ENCODE measurements at places on chromosomes 1 and 21. TPM values are rescaled to one million over a fixed set of nuclear protein-coding genes. Genes with fewer than 3 reads are reported as not detected.

The ADCY10 gene
- 0.99 TPM for total RNA-seq

The TMOD4 gene
- total RNA-seq: 3.0 TPM

The HHIPL2 gene
- 0.39 TPM for total RNA-seq

The RNF186 gene
- not detected for total RNA-seq

The NHLH1 gene
- total RNA-seq: 0.17 TPM

The IGSF21 gene
- total RNA-seq: not detected

The AKIRIN1 gene
- total RNA-seq: 82.1 TPM

The LORICRIN gene
- total RNA-seq: not detected

The ZNF672 gene
- 28.8 TPM for total RNA-seq

The PFKFB2 gene
- 2.0 TPM for total RNA-seq

The KCNA2 gene
- total RNA-seq: 3.9 TPM

The TAS1R1 gene
- not detected for total RNA-seq

The CFHR2 gene
- not detected for total RNA-seq

The ACTL8 gene
- total RNA-seq: not detected

The SELL gene
- total RNA-seq: 205 TPM

The TNFRSF18 gene
- total RNA-seq: 47.9 TPM

The MPL gene
- 16.6 TPM for total RNA-seq

The A3GALT2 gene
- not detected for total RNA-seq

The DMBX1 gene
- total RNA-seq: not detected

GRCh38 chr1:35507947-35508346 lies 49.3 kb downstream of the KIAA0319L start:
- no peak for DNase-seq

GRCh38 chr1:2376931-2377672 lies 14.3 kb downstream of the MORN1 start:
- DNase-seq: no peak

GRCh38 chr1:55696181-55696754 lies 481.1 kb upstream of the USP24 start:
- DNase-seq: no peak

DNA sequence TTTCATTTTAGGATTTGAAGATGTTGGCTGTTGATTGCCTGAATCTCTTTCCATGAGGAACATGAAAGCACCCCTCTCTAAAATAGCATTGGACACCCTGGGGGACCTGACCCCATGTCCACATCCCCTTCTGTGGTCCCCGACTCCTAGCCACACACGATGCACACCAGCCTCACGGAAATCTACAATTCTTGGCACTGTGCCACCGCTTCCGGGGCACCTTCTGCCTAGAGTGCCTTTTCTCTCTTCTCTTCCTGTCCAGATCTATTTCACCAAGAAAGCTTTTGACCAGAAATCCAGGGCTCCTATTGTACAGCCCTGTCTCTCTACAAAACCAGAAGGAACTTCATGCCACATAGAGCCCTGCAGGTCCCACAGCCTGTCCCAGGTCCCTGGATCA lies 50.3 kb downstream of the MYSM1 start:
- DNase-seq: no peak

DNA sequence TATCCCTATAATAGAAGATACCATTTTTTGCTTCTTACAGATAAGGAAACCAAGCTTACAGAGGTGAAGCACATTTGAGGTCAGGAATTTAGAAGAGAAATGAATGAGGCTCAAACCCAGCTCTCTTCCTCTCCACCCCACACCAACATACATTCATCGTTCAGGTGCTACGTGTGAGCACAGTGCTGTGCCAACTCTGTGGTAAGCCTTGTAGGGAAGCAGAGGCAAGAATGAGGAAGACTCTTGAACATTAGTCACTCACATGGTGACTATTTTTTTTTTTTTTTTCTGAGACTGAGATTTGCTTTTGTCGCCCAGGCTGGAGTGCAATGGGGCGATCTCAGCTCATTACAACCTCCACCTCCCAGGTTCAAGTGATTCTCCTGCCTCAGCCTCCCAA lies 314.0 kb downstream of the NTNG1 start:
- no peak for DNase-seq

GRCh38 chr1:53350853-53351767 lies 23.2 kb upstream of the LRP8 start:
- no peak for DNase-seq

- DNase-seq: no peak
These were observed 7.9 kb downstream of the S100A10 start for GRCh38 chr1:151985768-151986167.

GRCh38 chr1:79777481-79778219 lies 771.1 kb upstream of the ADGRL4 start:
- no peak for DNase-seq

DNA sequence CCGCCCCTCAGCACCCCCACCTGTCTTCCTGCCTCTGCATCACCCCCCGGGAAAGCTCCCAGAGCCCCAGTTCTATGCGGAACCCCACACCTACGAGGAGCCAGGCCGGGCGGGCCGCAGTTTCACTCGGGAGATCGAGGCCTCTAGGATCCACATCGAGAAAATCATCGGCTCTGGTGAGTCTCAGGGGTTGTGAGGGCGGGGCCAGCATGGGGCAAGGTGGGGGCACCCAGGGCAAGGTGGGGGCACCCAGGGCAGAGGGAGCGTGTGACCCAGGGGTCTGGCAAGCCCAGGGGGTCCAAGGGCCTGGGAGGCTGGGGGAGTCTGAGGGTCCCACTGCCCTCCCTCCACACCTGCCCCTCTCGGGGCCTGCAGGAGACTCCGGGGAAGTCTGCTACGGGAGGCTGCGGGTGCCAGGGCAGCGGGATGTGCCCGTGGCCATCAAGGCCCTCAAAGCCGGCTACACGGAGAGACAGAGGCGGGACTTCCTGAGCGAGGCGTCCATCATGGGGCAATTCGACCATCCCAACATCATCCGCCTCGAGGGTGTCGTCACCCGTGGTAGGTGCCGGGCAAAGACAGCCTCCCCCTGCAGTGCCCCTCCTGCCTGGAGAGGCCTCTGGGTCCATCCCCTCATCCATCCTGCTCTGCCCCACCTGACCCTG lies 34.1 kb downstream of the EPHA8 start:
- DNase-seq: no peak

DNA sequence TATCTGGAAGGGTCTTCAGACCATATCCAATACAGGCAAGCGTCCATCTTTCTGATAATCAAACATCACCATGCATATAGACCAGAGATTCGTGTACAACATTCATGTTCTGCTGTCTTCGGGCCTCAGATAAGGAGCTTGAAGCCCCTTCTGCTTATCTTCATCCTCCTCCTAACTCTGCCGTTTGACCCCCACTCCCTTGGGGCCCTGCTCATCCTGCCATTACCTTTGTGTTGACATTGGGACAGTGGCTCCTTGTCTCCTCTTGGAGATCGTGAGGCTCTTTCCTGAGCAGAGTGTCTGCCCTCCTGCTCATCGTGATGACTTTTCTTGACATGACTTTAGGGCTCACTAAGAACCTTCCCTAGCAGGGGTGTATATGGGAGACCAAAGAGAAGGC lies 37.3 kb downstream of the ACTL8 start:
- no peak for DNase-seq

DNA sequence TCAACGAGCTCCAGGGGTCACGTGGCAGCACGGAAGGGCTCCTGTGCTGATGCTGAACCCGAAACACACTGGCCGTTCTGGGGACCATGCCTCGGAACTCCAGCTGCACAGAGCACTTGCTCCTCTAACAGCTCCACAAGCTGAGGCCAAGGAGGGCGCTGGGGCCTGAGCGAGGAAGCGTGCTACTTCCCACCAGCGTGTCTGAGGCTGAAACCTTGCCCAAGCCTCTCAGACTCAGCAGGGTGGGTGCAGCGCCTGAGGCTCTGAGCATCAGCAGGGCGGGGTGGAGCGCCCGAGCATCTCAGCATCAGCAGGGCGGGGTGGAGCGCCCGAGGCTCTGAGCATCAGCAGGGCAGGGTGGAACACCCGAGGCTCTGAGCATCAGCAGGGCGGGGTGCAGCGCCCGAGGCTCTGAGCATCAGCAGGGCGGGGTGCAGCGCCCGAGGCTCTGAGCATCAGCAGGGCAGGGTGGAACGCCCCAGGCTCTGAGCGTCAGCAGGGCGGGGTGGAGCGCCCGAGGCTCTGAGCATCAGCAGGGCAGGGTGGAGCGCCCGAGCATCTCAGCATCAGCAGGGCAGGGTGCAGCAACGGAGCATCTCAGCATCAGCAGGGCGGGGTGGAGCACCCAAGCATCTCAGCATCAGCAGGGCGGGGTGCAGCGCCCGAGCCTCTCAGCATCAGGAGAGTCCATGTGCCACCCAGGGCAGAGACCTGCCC lies 9.6 kb downstream of the WRAP73 start:
- DNase-seq: no peak

DNA sequence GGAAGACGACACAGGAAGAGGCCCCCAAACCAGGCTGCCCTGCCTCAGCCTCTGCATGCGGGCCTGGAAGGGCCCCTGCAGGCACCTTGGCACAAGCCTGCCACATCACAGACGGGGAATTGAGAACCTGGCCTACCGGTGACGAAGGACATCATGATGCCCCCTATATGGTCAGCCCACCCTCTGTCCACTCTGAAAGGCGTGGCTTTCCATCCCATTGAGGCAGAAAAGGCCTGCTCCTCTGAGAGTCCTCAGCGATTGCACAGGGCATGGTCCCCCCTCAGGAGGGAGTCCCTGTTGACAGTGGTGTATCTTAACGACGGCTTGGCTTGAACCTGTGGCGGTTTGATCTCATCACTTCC lies 11.4 kb downstream of the KRTAP10-1 start:
- DNase-seq: no peak

DNA sequence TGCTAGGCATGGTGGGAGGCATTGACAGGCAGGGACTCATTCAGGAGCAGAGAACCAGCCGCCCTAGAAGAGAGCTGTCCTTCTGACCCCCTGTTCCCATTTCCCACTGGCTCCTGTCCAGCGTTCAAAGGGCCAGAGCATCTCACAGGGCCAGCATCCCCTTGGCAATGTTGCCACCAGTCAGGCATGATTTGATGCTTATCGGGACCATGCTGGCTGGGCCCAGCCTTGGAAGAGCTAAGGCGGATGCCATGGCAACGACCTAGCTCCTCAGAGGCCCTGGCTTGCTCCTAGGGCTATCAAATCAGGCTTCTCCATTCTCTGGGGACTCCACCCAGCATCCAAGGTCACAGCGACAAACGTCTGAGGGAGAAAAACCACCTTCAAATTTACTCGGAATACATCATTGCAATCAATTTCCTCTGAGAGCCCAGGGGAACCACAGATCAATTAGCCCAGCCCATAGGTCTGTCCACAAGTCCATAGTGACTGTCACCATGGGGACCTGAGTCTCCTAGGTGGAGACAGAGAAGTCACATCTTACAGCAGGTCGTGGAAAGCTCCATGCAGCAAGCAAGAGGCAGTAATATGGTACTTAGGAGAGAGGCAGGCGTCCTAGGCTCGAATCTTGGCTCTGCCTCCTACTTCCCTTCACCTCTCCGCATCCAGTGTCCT lies 14.1 kb upstream of the VWA5B1 start:
- no peak for DNase-seq

- DNase-seq: no peak
These were observed 3.2 kb downstream of the IRF6 start for GRCh38 chr1:209802780-209803152.

GRCh38 chr1:16207318-16208269 lies 4.9 kb downstream of the ARHGEF19 start:
- DNase-seq: no peak

GRCh38 chr1:206898089-206898914 lies 1.1 kb downstream of the IL24 start:
- DNase-seq: no peak

DNA sequence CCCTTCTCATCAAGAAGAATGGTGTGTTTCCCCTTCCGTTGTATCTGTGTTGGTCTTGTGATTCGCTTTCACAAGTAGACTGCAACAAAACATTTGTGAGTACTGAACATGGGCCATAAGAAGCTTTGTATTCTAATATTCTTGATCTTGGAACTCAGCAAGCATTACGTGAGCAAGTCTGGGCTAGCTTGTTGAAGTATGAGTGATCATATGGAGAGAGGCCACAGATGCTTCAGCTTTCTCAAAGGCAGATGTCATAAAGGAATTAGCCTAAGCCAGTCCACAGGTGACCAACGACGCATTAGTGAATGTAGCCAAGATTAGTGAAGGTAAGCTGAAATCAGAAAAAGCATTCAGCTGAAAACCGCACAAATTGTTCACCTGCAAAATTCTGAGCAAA lies 609.6 kb upstream of the NEGR1 start:
- DNase-seq: no peak

DNA sequence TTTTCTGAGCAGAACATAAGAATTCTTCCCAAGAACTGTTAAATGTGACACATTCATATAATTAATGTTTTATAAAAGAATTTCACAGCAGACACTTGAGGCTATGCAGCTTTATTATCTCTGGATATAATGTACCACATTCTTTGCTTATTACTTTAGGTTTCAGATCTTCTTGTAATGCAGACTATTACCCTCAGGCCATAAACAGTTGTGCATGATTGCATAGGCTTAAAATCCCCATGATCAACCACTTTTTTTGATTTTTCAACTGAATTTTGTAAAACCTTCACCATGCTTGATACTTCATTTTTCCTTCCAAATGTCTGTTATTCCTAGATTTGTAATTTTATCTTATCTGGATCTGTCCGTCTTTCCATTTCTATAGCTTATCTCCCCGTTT lies 1355.7 kb downstream of the BRINP3 start:
- DNase-seq: no peak

DNA sequence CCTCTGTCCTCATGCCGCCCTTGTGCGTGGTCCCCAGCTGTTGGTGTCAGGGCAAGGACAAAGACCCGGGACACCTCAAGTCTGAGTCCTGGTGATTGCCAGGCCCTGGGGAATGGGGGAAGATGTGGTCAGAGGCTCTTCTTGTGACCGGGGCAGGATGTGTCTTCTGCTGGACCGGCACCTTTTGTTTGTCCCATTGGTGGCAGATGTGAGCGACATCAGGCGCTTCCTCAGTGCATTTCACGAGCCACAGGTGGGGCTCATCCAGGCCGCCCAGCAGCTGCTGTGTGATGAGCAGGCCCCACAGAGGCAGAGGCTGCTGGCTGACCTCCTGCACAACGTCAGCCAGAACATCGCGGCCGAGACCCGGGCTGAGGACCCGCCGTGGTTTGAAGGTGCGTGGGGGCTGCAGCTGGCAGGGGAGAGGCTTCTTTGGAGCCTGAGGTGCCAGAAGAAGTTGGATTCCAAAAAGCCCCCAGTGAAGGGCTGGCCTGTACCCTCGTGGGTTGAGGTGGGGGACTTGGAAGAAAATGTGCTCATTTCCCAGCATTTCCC lies 8.4 kb downstream of the DFFB start:
- no peak for DNase-seq

- DNase-seq: no peak
These were observed 13.1 kb upstream of the HMGN2 start for GRCh38 chr1:26459148-26459547.

DNA sequence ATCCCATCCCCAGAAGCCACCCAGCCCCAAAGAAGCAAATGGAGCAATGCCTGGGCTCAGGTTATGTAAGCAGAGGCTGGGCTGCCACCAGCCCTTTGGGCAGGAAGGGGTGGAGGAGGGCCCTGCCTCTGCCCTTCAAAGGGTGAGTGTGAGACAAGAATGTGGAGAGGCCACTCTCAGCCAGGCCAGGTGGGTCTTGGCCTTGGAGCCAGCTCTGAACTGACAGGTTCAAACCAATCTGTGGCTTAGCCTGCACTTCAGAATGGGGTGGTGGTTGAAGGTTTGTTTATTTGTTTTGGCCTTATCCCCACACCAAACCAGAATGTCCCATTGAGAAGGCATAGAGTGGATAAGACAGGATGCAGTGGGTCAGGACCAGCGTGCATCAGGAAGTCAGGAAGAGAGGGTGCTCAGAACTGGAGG lies 29.8 kb downstream of the C1orf116 start:
- no peak for DNase-seq

- DNase-seq: no peak
These were observed 30.4 kb upstream of the PDE4B start for GRCh38 chr1:65762081-65762862.

- no peak for DNase-seq
These were observed 3.1 kb upstream of the FNDC10 start for GRCh38 chr1:1602968-1603506.

GRCh38 chr1:145795257-145795881 lies 28.5 kb downstream of the RNF115 start:
- no peak for DNase-seq
